ENCODE measurements at places on chromosomes 3 and 15. TPM values are rescaled to one million over a fixed set of nuclear protein-coding genes. Genes with fewer than 3 reads are reported as not detected.
A peak's percentile ranks its signal among the peaks of the same experiment; 100 is the strongest.

CDHR4 gene
- total RNA-seq: 1.3 TPM

LEKR1 gene
- 3.1 TPM for total RNA-seq

CMC1 gene
- total RNA-seq: 5.5 TPM

BNC1 gene
- 0.21 TPM for total RNA-seq

BAHD1 gene
- 19.7 TPM for total RNA-seq

TRIM59 gene
- 1.6 TPM for total RNA-seq

NR2E3 gene
- total RNA-seq: not detected

- H3K27me3 ChIP-seq: no peaks in the 10 kb centered on the region
- H3K36me3 ChIP-seq: no peaks in the 10 kb centered on the region
- no peak overlapping the region for H3K27ac ChIP-seq
- no peak for DNase-seq
- H3K4me1 ChIP-seq: no peaks in the 10 kb centered on the region
Measured at GRCh38 chr15:45050587-45050986, 27.6 kb downstream of the SORD start.

- H3K36me3 ChIP-seq: no peaks in the 10 kb centered on the region
- no peaks in the 10 kb centered on the region for H3K27me3 ChIP-seq
- H3K27ac ChIP-seq: no peak overlapping the region
- no peak for DNase-seq
- no peaks in the 10 kb centered on the region for H3K4me1 ChIP-seq
Measured at GRCh38 chr3:149080699-149081091, 5.6 kb downstream of the HLTF start.

GRCh38 chr3:146594843-146595482, 10.2 kb downstream of the PLSCR5 start:
- H3K27me3 ChIP-seq: no peaks in the 10 kb centered on the region
- no peaks in the 10 kb centered on the region for H3K36me3 ChIP-seq
- no peaks in the 10 kb centered on the region for H3K4me1 ChIP-seq
- no peak overlapping the region for H3K4me3 ChIP-seq
- no peak overlapping the region for H3K27ac ChIP-seq

GRCh38 chr3:68802111-68802870, 130.1 kb downstream of the TAFA4 start:
- no peak overlapping the region for H3K4me3 ChIP-seq
- no peak for DNase-seq
- no peaks in the 10 kb centered on the region for H3K4me1 ChIP-seq
- no peaks in the 10 kb centered on the region for H3K27me3 ChIP-seq
- H3K27ac ChIP-seq: no peak overlapping the region

DNA sequence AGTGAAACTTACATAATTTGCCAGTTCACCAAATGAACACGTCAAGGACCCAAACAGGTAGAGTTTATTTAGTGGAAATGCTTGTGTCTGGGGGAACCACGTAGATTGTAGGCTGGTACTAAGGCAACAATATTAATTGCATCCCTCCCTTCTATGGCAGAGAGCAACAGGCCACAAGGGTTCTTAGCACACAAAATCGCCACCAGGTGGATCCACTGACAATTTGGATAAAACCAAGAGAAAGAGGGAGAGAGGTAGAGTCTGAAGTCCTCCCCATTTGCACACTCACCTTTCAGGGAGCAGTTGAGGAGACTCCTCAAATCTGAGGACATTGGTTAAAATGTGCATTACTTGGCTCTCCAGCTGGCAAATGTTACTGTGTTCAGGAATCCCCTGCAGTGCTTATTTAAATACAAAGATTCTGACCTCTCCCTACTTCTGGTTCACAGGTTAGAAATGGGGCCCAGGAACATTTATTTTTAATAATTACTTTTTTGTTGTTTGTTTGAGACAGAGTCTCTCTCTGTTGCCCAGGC, 181.0 kb upstream of the FEZF2 start:
- H3K36me3 ChIP-seq: no peaks in the 10 kb centered on the region
- no peaks in the 10 kb centered on the region for H3K4me1 ChIP-seq
- H3K27ac ChIP-seq: no peak overlapping the region
- DNase-seq: no peak
- H3K4me3 ChIP-seq: no peak overlapping the region

DNA sequence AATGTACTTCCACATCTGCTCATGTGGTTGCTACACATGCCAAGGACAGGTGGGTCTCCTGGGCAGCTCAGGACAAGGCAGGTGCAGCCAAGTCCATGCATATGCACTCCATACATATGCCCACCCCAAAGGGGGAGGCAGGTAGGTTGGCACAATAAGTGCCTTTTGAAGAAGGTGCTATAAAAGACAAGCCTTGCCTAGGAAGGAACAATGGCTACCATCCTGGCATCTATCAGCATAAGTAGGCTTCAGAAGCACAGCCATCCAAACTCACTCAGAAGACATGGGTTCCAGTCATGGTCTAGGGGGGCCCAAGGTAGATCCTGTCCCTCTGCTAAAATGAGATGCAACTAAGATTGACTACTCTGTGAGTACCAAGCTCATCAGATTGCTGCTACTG, 34.6 kb downstream of the NBEAL2 start:
- no peaks in the 10 kb centered on the region for H3K27me3 ChIP-seq
- peaks cover 62% of the 10 kb centered on the region for H3K36me3 ChIP-seq
- no peak for DNase-seq
- H3K4me1 ChIP-seq: no peaks in the 10 kb centered on the region

GRCh38 chr3:108953210-108953609, 469 bp downstream of the GUCA1C start:
- H3K4me3 ChIP-seq: no peak overlapping the region
- DNase-seq: no peak
- H3K4me1 ChIP-seq: no peaks in the 10 kb centered on the region
- H3K27me3 ChIP-seq: no peaks in the 10 kb centered on the region
- H3K27ac ChIP-seq: no peak overlapping the region
- H3K36me3 ChIP-seq: no peaks in the 10 kb centered on the region

DNA sequence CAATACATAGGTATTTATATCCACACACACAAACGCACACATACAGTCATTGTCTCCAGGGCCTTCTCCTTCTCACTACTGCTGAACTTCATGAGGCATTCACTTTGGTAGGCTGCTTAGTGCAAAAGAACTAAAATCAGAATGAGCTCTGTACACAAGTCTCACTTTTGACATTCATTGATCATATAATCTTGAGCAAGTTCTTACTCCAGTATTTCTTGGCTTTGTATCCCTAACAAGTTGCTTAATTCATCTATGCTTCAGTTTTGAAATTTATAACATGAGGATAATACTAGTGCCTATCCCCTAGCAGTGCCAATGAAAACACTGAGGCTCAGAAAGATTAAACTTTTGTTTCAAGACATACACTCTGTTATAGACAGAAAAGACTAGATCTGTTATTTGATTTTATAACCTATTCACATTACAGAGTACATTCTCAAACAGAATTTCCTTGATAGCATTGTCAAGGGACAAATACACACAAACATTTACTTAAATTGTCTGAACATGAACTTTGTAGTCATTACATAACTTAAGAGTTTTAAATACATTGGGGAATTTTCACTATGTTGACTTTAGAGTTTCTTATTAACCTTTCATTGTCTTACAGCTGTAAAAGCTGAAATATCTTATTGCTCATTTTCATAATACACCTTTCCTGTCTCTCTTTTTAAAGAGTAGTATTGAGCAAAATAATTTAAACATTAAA, 55.0 kb upstream of the SI start:
- H3K27ac ChIP-seq: no peak overlapping the region
- no peaks in the 10 kb centered on the region for H3K27me3 ChIP-seq
- no peaks in the 10 kb centered on the region for H3K36me3 ChIP-seq
- no peak for DNase-seq
- no peak overlapping the region for H3K4me3 ChIP-seq

DNA sequence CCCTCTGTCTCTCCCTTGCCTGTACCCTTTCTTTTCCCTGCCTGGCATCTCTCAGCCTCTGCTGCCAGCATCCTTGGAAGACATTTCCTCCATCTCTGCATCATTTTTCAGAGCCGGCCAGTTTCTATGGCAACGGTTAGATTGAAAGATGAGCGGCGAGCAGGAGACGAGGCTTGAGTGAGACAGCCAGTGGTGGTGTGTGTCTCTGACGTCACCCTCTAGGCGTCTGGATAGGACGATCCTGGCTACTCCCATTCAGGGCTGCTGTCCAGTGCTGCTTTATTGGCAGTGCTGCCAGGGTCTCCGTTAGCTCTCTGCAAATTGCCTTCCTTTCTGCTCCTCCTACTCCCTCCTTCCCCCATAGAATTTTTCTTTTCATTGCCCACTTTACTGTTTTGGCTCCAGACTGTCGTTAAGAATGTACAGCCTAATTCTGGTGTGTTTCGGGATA, 57.9 kb downstream of the TRAK1 start:
- no peak overlapping the region for H3K27ac ChIP-seq
- no peaks in the 10 kb centered on the region for H3K27me3 ChIP-seq
- no peak overlapping the region for H3K4me3 ChIP-seq
- DNase-seq: peak; percentile 21
- H3K4me1 ChIP-seq: peaks cover 12% of the 10 kb centered on the region

DNA sequence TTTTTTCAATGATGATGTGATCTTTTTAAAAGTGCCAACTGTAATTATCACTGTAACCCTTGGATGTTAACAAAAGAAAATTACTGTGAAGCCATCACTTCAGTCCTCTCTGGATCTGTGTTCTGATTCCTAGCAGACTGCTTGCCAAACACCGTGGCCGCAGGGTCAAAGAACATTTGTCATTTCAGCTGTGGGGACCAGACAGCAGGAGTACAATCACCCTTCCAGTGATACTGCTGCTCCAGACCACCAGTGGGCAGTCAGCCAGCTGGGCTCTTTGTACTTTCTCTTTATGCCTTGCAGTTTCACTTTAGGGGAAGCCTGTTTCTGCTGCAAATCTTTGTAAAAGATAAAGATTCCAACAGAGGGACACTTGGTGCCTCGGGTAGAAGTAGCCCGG, 770.0 kb downstream of the GRM7 start:
- no peaks in the 10 kb centered on the region for H3K27me3 ChIP-seq
- no peak for DNase-seq
- H3K27ac ChIP-seq: no peak overlapping the region
- H3K36me3 ChIP-seq: no peaks in the 10 kb centered on the region

DNA sequence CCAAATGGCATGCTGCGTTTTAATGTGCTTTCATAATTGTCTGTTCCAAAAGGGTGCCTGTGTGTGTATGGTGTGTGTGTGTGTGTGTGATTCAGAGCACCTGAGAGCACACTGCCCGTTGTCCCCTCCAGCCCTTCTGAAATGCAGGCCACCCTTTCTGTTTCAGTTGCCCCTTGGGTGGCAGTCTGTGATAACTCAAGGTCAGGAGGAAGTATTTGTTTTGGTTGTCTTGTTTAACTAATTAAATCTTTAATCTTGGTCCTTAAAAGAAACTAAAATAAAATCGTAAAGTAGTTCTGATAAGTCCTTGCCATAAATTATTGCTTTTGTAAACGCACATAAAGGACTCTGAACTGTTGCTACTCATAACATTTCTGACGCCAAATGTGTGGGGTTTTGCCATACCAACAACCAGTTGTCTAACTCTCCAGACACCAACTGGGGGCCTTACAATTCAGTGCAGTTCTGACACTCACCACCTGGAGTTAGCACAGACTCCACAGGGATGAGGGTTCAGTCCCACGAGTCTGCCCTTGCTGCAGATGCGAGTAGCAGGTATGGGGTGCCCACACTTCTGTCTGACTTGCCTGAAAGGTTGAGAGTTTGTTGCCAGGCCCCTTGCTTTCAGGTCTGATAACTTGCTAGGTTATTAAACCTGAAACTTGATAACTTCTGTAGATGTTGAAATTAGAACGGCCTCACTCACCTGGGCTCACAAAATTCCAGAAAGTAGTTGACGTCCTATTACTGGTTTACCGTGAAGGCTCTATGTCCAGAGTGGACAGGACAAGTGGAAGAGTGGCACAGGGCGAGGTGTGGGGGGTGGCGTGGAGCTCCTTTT, 157.3 kb downstream of the IGF1R start:
- H3K4me3 ChIP-seq: no peak overlapping the region
- no peaks in the 10 kb centered on the region for H3K36me3 ChIP-seq
- DNase-seq: no peak
- H3K27ac ChIP-seq: no peak overlapping the region

DNA sequence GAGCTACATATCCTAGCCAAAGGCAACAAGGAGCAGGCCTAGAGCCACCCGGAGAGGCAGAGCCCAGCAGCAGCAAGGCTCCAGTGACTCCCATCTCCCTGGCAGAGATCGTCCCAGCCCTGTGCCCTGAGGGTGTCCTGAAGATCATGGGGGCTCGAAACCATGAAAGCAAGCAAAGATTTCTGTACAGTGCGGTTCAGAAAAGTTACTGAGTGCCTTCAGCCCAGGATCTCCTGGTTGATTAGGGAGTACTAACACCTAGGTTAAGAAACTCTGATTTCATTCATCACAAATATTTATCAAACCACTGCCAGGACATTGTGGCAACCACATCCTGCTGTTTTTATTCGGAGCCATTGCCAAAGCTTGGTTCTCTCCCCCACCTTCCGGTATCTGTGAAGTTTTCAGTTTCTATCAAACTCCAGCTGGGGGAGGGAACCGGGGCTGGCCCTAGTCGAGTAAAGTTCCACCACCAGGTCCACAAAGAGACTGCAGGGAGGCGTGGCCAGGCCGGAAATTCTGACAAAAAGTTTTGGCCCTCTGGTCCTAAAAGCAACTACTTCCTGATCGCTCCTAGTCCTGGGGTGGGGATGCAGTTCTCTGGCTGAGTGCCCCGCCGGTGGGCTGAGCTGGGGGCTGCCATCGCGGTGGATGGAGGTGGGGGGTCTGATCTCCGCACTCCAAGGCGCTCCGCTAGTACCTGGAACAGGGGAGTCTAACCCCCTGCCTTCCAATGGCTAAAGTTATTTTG, 1.2 kb downstream of the RAB43 start:
- peak; percentile 70 for DNase-seq
- H3K4me3 ChIP-seq: peak overlapping the region; percentile 80
- H3K27ac ChIP-seq: peak overlapping the region; percentile 85
- peaks cover 32% of the 10 kb centered on the region for H3K4me1 ChIP-seq
- H3K36me3 ChIP-seq: no peaks in the 10 kb centered on the region

DNA sequence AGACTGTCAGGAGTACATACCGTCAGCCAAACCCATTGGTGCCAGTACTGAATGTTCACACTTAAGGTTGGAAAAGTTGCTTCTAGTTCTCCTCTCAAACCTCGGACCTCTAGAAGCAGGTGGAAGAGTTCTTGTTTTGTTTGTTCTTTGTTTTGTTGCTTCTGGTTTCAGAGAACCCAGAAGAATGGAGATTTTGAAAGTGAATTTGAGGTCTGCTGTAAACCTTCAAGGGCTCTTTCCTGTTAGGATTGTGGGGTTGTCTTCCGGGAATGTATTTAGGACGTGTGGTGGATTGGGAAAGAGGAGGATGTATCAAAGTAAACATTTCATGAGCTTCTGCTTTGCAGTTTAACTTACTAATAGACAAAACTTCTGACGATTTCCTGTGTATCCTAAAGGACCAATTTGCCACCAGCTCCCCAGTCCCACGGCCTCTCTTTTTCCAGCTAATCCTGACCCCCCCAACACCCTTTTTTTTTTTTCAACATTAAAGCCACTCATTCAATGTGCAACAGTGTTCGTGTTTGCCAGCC, 50.3 kb downstream of the FILIP1L start:
- no peak for DNase-seq
- H3K36me3 ChIP-seq: no peaks in the 10 kb centered on the region
- H3K4me3 ChIP-seq: no peak overlapping the region
- no peaks in the 10 kb centered on the region for H3K4me1 ChIP-seq
- no peaks in the 10 kb centered on the region for H3K27me3 ChIP-seq
- no peak overlapping the region for H3K27ac ChIP-seq

- H3K27me3 ChIP-seq: no peaks in the 10 kb centered on the region
- no peak for DNase-seq
- no peak overlapping the region for H3K27ac ChIP-seq
- H3K4me3 ChIP-seq: no peak overlapping the region
Measured at GRCh38 chr15:82807920-82808633, 1.4 kb upstream of the WHAMM start.
